Left ventricle myocardium inferior (tissue), 1 donor: ENCODE measurements at places on chromosomes 7 and 10. TPM values are rescaled to one million over a fixed set of nuclear protein-coding genes. Genes with fewer than 3 reads are reported as not detected.

GRCh38 chr7:79933144-79933543 is 201.5 kb upstream of the GNAI1 start:
- H3K36me3 ChIP-seq: no peaks in the 10 kb centered on the region
- no peak overlapping the region for H3K27ac ChIP-seq
- H3K4me1 ChIP-seq: no peaks in the 10 kb centered on the region

GRCh38 chr10:18666810-18667209 is 7.6 kb downstream of the ARL5B start:
- H3K4me1 ChIP-seq: peaks cover 47% of the 10 kb centered on the region
- H3K27ac ChIP-seq: no peak overlapping the region
- no peak for DNase-seq
- peaks cover 46% of the 10 kb centered on the region for H3K36me3 ChIP-seq
- H3K4me3 ChIP-seq: no peak overlapping the region

GRCh38 chr7:100603726-100604027 is 1.5 kb downstream of the PCOLCE start:
- peak overlapping the region; percentile 90 for H3K4me3 ChIP-seq
- peak overlapping the region; percentile 86 for H3K27ac ChIP-seq
- H3K4me1 ChIP-seq: peaks cover 32% of the 10 kb centered on the region
- H3K36me3 ChIP-seq: no peaks in the 10 kb centered on the region
- H3K27me3 ChIP-seq: no peaks in the 10 kb centered on the region

DNA sequence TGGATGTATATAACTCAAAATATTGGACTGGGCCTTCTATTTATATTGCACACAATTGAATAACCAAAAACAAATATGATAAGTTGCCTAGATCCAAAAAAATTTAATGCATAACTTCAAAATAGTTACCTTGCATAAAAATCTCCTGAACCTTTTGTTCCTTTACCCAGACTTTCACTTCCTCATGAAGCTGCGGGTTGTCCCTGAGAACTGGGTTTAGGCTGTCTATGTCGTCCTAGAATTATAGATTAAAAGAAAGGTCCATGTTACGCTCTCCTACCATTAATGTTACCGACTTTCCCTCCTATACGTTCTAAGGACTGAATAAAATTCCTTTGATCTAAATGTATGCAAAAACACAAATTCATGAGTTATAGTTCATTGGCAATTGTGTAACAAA is 86.6 kb downstream of the NRBF2 start:
- DNase-seq: no peak
- peaks cover 9% of the 10 kb centered on the region for H3K36me3 ChIP-seq
- no peak overlapping the region for H3K4me3 ChIP-seq
- H3K27me3 ChIP-seq: no peaks in the 10 kb centered on the region
- H3K4me1 ChIP-seq: peaks cover 46% of the 10 kb centered on the region

DNA sequence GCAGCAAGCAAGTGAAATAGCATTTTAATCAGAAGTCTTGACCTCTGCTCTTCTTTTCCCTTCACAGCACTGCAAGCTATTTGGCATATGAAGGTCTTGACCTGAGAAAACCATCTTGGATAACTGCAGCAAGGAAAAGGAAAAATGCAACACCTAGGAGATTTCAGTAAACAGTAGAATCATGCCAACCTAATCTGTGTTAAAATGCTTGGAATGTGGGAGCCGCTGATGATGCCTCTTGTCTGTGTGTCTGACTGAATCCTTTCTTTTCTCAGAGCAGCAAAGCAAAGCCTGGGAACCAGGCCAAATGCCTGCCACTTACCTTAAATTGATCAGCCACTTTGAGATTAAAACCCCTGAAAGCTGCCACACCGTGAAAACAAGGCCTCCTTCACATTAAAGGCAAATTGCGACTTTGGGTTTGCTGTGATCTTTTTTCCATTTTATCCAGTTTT is 80.4 kb upstream of the CDK6 start:
- H3K4me1 ChIP-seq: peaks cover 6% of the 10 kb centered on the region
- no peak overlapping the region for H3K27ac ChIP-seq
- no peak overlapping the region for H3K4me3 ChIP-seq
- H3K27me3 ChIP-seq: no peaks in the 10 kb centered on the region

DNA sequence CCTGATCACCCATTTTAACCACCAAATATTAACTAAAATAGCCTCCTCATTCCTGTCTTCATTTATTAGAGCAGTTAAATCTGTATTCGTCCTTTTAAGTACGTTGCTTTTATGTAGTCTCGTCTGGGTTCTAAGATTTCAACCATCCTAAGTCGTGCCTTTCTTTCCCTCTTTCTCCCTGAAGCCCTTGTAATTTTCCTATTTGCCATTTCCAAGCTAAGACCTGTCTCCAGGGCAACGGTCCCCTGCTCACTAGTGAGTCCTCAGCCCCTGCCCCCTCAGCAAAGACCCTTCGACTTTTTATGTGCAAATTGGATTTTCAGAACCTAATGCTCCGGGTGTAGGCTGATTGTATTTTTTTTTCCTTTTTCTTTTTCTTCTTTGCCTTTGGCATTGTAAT is 16.1 kb upstream of the MEST start:
- DNase-seq: no peak
- H3K4me1 ChIP-seq: no peaks in the 10 kb centered on the region
- H3K27me3 ChIP-seq: no peaks in the 10 kb centered on the region

- H3K4me3 ChIP-seq: no peak overlapping the region
- H3K27me3 ChIP-seq: no peaks in the 10 kb centered on the region
- no peaks in the 10 kb centered on the region for H3K36me3 ChIP-seq
- H3K4me1 ChIP-seq: peaks cover 5% of the 10 kb centered on the region
Observed at GRCh38 chr10:43110338-43111071, 27.7 kb upstream of the CSGALNACT2 start.

DNA sequence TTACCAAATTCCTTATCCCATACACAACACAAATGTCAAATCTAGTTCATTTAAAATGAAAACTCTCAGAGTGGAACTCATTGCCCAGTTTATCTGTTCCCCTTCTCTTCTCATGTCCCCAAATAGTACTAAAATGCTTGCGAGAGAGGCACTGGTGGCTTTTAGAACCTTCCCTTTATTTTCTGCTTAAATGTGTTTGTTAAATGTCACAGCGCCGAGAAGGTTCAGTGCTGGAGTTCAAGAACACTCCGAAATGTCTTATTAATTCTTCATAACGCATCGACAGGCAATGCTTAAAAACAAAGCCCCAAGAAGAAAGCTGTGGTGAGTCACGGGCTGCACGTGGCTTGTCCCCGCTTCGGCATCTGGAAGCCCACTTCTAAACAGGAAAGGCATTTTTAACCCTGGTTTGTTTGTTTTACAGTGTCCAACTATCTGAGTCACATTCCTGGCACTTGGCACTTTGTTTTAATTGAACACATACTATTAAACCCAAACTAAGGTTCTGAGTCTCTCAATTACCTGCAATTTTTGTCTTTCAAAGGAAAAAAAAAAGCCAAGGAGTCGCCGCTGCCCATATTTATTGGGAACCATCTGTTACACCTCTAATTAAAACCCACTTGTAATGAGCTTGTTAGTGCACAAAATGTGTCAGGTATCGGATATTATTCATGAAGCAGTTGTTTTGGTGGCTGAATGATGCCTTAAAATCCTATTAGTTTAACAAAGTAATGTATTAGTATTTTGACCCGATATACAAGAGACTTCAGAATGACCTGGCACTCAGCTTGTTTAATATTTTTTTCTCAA is 49.9 kb upstream of the MGMT start:
- H3K4me3 ChIP-seq: no peak overlapping the region
- H3K27ac ChIP-seq: peak overlapping the region; percentile 57
- H3K4me1 ChIP-seq: peaks cover 16% of the 10 kb centered on the region
- no peaks in the 10 kb centered on the region for H3K36me3 ChIP-seq
- H3K27me3 ChIP-seq: peaks cover 54% of the 10 kb centered on the region

DNA sequence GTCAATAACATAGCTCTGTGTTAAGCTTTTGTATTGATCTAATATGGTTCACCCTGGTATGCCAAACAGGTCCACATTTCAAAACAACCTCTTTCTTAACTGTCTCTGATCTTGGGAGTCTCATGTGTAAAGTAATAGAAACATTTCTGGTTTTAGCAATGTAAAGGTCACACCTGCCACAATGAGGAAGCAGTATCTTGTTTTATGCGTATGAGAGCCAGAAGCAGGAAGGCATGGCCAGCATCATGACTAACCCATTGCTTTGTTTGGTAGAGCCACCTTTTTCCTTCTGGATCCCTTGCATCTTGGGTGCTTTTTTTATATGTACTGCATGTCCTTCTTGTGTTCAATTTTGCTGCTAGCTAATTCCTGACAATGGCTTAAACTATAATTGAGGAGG is 411.3 kb upstream of the SEMA3C start:
- no peak for DNase-seq
- H3K4me1 ChIP-seq: no peaks in the 10 kb centered on the region
- H3K4me3 ChIP-seq: no peak overlapping the region
- no peaks in the 10 kb centered on the region for H3K27me3 ChIP-seq
- no peak overlapping the region for H3K27ac ChIP-seq

GRCh38 chr10:111445667-111446066 is 368.8 kb downstream of the ADRA2A start:
- H3K27ac ChIP-seq: no peak overlapping the region
- DNase-seq: no peak
- no peaks in the 10 kb centered on the region for H3K4me1 ChIP-seq
- H3K4me3 ChIP-seq: no peak overlapping the region
- H3K27me3 ChIP-seq: peaks cover 31% of the 10 kb centered on the region

GRCh38 chr7:109844362-109844761 is 1246.6 kb upstream of the LRRN3 start:
- no peak for DNase-seq
- H3K4me3 ChIP-seq: no peak overlapping the region
- no peaks in the 10 kb centered on the region for H3K4me1 ChIP-seq
- H3K27ac ChIP-seq: no peak overlapping the region
- no peaks in the 10 kb centered on the region for H3K27me3 ChIP-seq

DNA sequence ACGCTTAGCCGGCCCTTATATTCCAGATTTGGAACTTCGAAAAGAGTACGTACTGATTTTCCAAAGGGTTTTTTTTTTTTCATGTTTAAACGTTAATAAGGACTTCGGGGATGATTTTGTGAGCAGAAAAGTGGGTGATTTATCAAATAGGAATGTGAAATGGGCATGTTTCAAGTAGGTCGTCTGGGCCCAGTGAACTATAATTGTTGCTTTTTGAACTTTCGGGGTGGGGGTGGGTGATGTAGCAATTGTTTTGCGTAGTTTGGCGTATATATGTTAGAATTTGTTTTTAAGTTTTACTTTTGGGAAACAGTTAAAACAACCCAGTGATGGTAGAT is 299 bp upstream of the PBLD start:
- peak overlapping the region; percentile 99 for H3K27ac ChIP-seq
- no peaks in the 10 kb centered on the region for H3K36me3 ChIP-seq
- peaks cover 81% of the 10 kb centered on the region for H3K4me1 ChIP-seq

GRCh38 chr10:127877699-127878098 is 15.0 kb downstream of the CLRN3 start:
- no peak overlapping the region for H3K4me3 ChIP-seq
- H3K36me3 ChIP-seq: no peaks in the 10 kb centered on the region
- H3K27ac ChIP-seq: no peak overlapping the region
- no peak for DNase-seq
- peaks cover 14% of the 10 kb centered on the region for H3K4me1 ChIP-seq

DNA sequence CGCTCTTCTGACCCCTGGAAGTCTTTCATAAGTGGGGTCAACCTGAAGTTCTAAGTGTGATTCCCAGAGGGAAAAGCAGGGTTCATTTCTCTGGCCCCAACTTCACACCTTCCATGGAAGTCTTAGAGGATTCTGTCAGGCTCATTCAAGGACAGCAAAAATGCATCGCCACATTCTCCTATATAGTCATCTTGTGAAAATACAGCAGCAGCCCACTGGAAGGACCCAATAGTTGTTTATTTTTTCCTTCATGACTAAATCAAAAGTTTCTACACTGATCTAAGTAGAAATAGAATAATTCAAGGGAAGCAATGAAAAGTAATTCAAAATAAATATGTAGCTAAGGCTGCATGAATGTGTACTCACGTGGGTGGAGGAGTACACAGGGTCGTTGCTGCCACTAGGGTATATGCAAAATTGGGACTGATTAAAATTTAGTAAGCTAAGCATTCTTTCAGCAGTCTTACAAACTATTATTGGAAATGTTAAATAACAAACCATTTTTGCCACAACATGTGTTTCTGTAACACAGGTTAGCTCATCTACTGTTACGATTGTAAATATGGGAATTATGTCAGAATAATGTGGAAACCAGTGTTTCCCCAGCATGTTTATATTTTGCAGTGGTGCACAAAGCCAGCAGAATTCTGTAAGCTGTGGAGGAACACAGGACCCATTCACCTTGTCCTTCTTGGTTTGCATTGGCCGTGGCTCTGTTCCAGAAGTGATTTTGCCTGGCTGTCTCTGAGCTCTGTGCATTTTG is 33.5 kb downstream of the EEPD1 start:
- DNase-seq: no peak
- no peak overlapping the region for H3K4me3 ChIP-seq
- no peaks in the 10 kb centered on the region for H3K36me3 ChIP-seq
- H3K27ac ChIP-seq: no peak overlapping the region

DNA sequence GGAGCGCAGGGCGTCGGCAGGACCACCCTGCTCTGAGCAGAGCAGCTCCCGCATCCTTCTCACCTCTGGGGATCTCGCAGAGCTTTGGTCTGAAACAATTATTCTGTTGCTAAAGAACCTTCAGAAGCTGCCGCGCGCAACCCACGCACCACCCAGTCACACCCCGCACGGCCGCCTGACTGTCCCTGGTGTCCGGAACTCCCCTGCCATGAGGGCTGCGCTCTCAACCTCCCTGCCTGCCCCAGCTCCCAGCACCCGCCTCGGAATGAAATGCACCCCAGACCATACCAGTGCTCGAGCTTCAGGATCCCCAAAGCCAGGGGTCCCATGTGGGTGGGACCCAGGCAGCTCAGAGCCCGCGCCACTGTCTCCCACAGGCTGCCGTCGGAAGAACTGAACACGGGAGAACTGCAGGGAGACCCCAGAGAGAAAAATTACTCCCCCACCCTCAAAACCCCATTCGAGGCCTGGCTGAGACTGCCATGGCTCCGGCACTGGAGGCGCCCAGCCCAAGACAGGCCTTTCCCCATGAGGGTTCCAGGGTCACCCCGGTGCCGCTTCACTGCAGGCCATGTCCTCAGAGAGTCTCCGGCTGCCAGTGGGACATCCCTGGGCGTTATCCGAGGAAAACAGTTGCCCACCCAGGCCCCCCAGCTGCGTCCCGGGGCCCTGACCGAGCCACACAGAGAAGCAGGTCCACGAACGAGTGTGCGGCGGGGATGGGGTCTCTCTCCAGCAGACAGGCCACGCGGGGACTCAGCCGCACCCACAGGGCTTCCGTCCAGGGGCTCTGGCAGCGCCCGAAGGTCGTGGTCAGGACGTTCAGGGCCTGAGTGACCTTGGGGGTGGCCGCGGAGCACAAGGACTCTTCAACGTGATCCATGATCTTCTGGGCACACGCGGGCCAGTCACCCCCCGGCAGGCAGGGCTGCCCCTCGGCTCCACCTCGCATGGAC is 12.1 kb downstream of the BRAT1 start:
- H3K27me3 ChIP-seq: no peaks in the 10 kb centered on the region
- no peak for DNase-seq
- peaks cover 97% of the 10 kb centered on the region for H3K36me3 ChIP-seq
- H3K4me3 ChIP-seq: no peak overlapping the region
- H3K27ac ChIP-seq: no peak overlapping the region
- H3K4me1 ChIP-seq: no peaks in the 10 kb centered on the region

The ARHGEF35 gene
- 0.38 TPM for total RNA-seq

The HMX2 gene
- total RNA-seq: not detected

The NUDCD3 gene
- 107 TPM for total RNA-seq

The AQP1 gene
- total RNA-seq: 253 TPM

The CABCOCO1 gene
- total RNA-seq: not detected

The FAM13C gene
- total RNA-seq: 5.2 TPM

The ZNF775 gene
- 3.1 TPM for total RNA-seq

The SMKR1 gene
- total RNA-seq: not detected

The SPOCK2 gene
- 8.6 TPM for total RNA-seq
